ENCODE measurements at places on chromosomes 12 and 14. TPM values are rescaled to one million over a fixed set of nuclear protein-coding genes. Genes with fewer than 3 reads are reported as not detected.

Gene GALNT9
- 7.9 TPM for polyA plus RNA-seq

Gene HCAR1
- polyA plus RNA-seq, result not detected

Gene FAIM2
- polyA plus RNA-seq, result 1,023 TPM

Gene GLIPR1
- 6.4 TPM for polyA plus RNA-seq

Gene KCNH3
- 1.3 TPM for polyA plus RNA-seq

Data from Purkinje cell (primary cell).